ENCODE measurements at places on chromosomes 7 and 10.

DNA sequence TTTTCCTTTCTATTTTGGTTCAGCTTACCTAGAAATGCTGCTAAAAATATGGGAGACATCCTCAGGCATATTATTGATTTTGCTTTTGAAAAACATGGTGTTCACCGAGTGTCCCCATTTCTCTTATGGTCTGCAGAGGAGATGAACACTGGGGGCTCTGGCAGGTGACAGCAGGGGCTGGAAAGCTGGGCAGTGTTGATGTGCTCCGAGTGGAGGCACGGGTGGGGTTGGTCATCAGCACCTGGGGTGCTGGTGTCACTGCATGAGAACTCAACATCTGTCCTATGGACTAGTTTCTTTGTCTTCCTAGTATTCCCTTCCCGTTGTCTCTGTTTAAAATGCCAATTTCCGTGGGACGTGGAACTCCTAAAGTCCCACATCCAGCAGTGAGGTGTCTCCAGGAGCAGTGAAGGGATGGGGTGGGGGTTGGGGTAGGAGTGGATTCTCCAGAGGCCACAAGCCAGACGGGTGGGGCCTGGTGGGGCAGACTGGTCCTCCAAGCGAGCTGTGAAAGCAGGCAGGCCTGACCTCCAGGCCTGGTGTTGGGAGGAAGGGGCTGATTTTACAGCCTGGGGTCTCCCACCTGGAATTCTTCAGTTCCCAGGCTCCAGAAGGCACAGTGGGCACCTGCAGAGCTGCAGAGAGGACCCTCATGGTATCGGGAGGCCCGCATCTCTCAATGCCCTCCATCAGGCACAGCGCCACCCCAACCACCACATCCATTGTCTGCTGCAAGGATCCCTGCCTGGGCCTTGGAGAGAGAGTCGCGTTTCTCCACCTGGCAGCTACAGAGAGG, 24.4 kb downstream of the ZNF775 start:
- no peak for DNase-seq

DNA sequence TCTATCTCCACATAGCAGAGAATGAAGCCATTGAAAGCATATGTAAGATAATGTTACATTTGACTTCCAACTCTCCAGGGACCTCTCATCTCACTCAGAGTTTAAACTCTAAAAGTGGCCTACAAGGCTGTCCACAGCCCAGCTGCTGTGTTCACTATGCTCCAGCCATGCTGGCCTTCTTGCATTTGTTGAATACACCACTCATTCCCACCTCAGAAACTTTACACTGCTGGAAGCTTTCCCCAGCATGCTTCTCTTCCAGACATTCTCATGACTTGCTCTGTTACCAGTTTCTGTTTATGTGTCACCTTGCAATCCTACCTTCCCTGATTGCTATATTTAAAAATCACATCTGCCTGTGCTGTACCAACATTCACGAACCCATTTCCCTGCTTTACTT, 167.2 kb downstream of the WNT2 start:
- DNase-seq, result no peak

DNA sequence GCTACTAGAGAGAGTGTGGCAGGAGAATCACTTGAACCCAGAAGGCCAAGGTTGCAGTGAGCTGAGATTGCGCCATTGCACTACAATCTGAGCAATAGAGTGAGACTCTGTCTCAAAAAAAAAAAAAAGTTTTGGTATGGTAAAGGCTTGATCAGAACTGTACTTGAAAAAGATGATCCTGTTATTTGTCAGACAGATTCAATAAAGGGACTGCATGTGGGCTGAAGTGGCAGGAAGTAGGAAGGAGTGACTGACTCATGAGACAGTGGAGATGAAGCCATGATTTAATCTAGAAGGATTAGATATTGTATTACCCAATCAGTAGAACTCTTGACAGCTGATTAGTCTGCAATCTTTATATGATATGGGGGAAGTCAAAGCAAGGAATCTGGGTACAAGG, 2.7 kb upstream of the TMEM254 start:
- DNase-seq, result no peak

GRCh38 chr7:16721541-16721940, 32.0 kb upstream of the TSPAN13 start:
- DNase-seq, result no peak

Data from Calu3 (cell line).